ENCODE measurements at places on chromosomes 16 and 17.
A peak's percentile ranks its signal among the peaks of the same experiment; 100 is the strongest.

DNA sequence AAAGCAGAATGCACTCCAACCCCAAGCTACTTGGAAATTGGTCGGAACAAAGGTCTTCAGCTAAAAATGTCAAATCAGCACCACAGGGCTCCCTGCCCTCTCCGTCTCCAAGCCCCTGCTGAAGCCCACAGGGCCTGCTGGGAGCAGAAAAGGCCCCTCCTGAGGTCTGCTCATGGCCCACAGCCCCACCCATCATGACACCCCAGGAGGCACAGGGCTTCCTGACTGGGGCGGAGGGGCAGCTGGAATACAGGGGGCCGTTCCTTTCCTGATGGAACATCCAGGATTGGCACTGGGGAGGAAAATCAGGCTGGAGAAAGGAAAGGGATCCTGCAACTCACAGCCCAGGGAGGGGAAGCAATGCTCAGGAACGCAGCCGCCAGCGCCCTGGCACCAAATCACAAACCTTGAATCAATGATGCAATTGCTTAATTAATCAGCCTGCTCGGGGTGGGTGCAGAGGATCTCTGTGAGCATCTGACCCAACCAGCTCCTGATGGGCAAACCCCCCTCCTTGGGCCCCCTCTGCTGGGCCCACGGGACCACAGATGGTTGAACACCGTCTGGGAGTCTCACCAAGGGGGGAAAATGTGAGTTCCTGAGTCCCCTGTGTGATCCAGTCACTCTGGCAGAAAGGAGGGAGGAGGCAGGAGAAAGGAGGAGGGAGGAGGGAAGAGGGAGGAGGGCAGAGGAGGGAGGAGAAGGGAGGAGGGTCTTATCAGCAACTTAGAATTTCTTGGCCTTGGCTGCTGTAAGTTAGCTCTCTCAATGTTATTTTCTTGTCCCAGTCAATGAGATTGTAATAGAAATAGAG, 155.5 kb downstream of the ZNF423 start:
- H3K36me3 ChIP-seq = peaks cover 4% of the 10 kb centered on the region
- DNase-seq = no peak
- no peaks in the 10 kb centered on the region for H3K27me3 ChIP-seq
- peak overlapping the region; percentile 81 for H3K4me3 ChIP-seq
- H3K4me1 ChIP-seq = peaks cover 74% of the 10 kb centered on the region

DNA sequence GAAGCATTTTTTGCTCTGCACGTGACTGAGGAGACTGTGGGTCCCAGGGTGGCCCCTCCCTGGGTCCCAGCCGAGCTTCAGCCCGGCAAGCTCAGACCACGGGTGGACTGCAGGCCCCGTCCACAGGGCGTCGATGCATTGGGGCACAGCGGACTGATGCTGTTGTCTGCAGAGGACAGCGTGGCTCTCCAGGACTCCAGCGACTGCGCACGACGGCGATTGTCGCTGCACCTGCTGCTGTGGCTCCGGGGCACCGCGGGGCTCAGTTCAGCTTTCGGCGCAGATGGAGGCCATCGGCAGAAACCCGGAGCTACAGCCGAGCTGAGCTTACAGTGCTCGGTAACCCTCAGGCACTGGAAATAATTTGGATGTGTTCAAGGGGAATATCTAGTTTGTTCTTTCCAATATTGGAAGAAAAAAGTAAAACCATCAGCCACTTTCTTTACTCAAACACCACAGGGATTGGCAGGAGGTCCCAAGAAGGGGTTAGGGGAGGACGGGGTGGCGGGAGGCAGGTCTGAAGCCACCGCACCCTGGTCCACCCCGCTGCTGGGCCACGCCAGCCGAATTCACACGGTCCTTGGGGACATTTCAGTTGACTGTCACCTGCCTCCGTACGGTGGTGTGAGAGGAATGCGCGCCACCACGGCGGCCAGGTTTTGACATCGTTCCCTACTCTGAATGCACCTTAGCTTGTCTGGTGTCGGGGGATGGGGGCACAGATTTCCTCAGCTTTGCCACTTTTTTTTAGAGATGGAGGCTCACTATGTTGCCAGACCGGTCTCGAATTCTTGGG, 88.7 kb upstream of the RPH3AL start:
- no peaks in the 10 kb centered on the region for H3K27me3 ChIP-seq
- no peaks in the 10 kb centered on the region for H3K4me1 ChIP-seq
- no peak overlapping the region for H3K27ac ChIP-seq
- no peaks in the 10 kb centered on the region for H3K36me3 ChIP-seq

DNA sequence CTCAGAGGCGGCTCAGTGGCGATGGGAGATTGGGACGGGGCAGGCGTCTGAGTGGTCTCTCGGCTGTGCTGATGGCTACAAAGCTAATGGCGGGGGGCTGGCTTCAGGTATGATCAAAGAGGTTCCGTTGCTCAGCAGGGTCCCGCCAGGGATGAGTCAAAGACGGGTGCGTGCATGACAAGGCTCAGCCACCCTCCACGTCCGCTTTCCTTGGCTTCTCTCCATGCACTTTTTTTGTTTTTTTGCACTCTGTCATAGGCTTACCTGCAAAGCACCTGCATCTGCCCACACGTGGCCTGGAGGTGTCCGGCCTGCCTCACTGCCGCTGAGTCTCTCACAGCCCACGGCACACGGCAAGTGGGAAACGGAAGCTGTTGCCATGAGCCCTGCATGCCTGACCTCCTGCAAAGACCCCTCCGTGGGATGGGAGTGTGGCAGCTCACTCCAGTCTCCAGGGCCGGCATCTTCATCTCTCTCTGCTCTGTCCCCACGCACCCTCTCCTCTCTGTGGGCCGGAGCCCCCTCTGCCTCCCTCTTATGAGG, 85.5 kb upstream of the ZNF469 start:
- peaks cover 15% of the 10 kb centered on the region for H3K4me1 ChIP-seq
- H3K36me3 ChIP-seq = no peaks in the 10 kb centered on the region
- peaks cover 26% of the 10 kb centered on the region for H3K27me3 ChIP-seq
- H3K4me3 ChIP-seq = no peak overlapping the region

DNA sequence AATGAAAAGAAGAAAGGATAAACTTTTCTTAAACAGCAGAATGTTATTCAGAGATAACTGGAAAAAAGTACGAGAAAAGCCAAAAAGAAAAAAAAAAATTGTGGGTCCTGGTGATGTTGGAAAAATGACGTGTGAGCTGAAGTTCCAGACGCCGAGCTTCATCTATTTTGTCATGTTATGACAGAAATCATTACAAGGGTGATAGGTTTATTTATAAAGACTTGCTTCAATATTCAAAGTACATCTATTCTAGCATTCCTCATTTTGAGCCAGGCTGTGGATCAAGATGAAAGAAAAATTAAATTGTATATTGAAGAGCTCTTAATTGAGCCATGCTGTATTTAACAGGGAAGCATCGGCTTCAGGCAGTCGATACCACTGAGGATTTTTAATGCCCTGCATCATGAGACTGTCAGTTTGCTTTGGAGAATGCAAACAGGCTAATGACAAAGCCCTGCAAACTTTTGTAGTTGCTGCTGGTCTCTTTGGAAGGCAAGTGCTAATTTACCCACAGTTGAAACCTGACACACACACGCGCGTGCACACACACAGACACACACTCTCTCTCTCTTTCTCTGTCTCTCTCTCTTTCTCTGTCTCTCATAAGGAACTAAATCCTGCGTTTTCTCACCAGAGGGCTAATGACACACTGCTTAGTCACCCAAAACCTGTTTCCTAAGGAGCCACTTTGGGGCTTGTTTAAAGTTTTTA, 110.7 kb downstream of the WWOX start:
- no peak for DNase-seq
- no peaks in the 10 kb centered on the region for H3K27me3 ChIP-seq
- peaks cover 32% of the 10 kb centered on the region for H3K4me1 ChIP-seq
- H3K27ac ChIP-seq = peak overlapping the region; percentile 86
- peak overlapping the region; percentile 27 for H3K4me3 ChIP-seq

Measured in type B pancreatic cell (in vitro differentiated cells).